Upper lobe of left lung (tissue), 6 donors: ENCODE measurements at places on chromosomes 1 and 21. TPM values are rescaled to one million over a fixed set of nuclear protein-coding genes. Genes with fewer than 3 reads are reported as not detected.

Gene PROK1
- total RNA-seq, result 0.33 TPM

Gene LYPD8
- total RNA-seq, result not detected

Gene FAM131C
- total RNA-seq, result not detected

Gene DYNLT4
- total RNA-seq, result 10.4 TPM

Gene CA6
- total RNA-seq, result not detected
